ENCODE measurements at places on chromosomes 5 and 9.

DNA sequence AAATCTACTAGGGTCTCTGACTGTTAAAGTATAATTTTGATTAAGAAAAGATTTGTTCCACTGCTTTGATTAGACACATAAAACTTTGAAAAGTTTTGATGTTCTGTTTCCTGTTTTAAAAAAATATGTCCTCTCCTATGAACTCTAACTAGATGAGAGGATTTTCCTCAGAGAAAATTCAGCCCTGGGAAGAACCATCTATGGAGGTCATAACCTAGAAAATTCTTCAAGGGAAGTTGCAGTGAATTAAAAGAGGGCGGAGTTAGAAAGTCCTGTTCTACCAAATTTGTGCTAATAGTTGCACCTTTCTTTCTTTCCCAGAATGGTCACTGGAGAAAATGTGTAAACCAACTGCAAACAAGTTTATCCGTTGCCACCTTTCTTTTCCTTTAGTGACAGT lies 27.7 kb downstream of the PIK3R1 start:
- DNase-seq: peak; percentile 11

GRCh38 chr9:26856413-26857032 lies 36.1 kb downstream of the CAAP1 start:
- DNase-seq: peak; percentile 65

- peak; percentile 31 for DNase-seq
These were observed 125.9 kb downstream of the APBA1 start for GRCh38 chr9:69546265-69546664.

DNA sequence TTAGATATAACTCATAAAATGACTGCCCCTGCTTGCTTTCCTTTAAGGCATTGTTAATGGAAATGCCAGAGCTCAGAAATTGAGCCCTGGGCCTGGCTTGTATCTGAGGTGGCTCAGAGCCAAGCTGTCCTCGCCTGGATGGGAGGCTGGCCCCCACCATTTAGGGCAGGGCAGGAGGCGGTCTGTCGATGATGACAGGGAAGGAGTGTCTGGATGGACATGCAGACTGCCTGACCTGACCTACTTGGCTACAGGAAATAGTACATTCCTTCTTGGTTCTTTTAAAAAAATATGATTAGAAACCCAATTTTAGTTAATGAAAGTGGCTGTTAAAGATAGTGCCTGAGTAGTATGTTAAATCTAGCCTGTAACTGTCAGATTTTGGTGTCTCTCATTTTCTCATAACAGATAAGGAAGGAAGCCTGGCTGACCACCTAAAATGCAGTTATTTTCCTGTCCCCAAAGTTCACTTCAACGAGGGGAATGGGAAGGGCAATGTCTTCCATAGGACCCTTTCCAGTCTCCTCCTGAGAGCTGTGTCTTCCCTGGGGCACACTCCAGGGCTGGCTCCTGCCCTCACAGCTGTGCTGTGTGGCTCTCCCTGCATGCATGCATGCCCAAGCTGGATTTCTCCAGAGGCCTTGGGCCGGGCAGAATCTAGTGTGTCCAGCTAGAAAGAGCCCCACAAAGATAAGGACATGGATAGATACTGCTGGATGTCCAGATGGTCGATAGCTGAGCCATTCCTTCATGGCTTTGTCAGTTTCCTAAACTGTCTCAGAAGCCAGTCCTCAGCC lies 42.3 kb downstream of the MACROH2A1 start:
- peak; percentile 55 for DNase-seq

GRCh38 chr9:14480526-14480925 lies 166.6 kb upstream of the NFIB start:
- no peak for DNase-seq
